Mucosa of gallbladder (tissue), 1 donor: ENCODE measurements at places on chromosomes 7 and 10. TPM values are rescaled to one million over a fixed set of nuclear protein-coding genes. Genes with fewer than 3 reads are reported as not detected.

GRCh38 chr10:63964406-63964805 is 443.2 kb downstream of the REEP3 start:
- DNase-seq, result no peak

DNA sequence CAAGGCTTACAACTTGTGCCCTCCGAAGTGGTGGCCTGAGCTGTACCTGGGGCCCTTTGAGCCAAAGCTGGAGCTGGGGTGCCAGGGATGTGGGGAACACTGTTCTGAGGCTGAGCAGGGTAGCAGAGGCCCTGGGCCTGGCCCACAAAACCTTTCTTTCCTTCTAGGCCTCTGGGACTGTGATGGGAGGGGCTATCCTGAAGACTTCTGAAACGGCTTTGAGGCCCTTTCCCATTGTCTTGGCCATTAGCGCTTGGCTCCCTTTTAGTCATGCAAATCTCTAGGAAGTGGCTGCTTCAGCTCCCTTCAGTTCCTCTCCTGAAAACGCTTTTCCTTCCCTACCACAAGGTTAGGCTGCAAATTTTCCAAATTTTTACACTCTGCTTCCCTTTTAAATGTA is 16.8 kb upstream of the CRYGN start:
- DNase-seq, result no peak

GRCh38 chr7:91263384-91264045 is 718 bp upstream of the FZD1 start:
- no peak for DNase-seq

- no peak for DNase-seq
Observed at GRCh38 chr7:117825132-117825531, 48.1 kb downstream of the CTTNBP2 start.

- DNase-seq, result no peak
Observed at GRCh38 chr10:32943854-32944661, 14.0 kb downstream of the ITGB1 start.

DNA sequence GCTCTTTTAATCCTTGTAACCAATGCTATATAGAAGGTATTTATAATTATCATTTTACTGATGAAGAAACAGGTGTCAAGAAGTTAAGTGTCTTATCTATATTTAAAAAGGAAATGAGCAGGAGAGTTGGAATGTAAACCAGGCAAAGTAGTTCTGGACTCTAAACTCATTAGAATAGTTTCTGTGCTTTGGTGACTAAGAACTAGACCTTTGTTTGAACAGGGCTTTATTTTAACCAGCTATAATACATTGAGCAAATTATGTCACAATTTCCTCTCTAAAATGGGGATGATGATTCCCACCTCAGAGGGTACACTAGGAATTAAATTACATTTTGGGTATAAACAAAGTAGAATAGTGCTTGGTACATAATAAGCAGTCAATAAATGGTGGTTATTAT is 236.0 kb downstream of the MAGI2 start:
- no peak for DNase-seq

DNA sequence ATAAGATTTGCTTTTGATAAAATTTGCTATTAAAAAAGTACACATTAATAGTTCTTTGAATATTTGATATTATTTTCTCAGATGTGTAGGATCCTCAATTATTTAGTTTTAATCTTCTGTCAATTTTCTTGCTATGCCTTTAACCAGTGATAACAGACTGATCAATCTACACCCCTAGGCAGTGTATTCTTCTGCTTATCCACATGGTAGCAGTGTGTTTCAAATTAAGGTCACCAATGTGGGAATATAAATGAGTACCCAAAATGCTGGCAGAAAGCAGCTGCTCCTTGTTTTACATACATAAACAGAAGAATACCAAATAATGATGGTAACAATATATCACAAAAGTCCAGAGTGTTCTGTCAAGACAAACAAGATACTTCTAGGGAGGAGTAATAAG is 87.0 kb downstream of the SKAP2 start:
- DNase-seq, result no peak

MMD2 gene
- not detected for total RNA-seq

- DNase-seq, result no peak
Observed at GRCh38 chr7:36661135-36661840, 63.0 kb downstream of the AOAH start.

GRCh38 chr10:61776615-61777266 is 114.0 kb downstream of the CABCOCO1 start:
- no peak for DNase-seq

SHTN1 gene
- 36.7 TPM for total RNA-seq

DNA sequence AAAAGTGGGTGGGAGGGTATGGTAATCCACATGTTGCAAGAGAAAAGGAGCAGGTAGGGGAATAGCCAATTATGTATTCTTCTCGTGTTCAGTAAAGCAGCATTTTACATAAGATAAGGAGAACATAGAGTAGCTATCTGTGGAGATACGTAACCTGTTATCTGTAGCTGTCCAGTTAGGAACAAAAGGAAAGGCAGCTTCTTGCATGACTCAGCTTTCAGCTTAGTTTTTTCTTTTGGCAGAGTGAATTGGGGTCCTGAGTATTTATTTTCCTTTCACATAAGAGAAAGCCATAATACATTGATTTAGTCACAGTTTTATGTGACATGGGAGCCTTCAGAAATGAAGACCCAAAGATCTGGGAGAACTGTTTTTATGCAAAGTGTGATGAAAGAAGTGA is 116.7 kb upstream of the IMMP2L start:
- no peak for DNase-seq

DNA sequence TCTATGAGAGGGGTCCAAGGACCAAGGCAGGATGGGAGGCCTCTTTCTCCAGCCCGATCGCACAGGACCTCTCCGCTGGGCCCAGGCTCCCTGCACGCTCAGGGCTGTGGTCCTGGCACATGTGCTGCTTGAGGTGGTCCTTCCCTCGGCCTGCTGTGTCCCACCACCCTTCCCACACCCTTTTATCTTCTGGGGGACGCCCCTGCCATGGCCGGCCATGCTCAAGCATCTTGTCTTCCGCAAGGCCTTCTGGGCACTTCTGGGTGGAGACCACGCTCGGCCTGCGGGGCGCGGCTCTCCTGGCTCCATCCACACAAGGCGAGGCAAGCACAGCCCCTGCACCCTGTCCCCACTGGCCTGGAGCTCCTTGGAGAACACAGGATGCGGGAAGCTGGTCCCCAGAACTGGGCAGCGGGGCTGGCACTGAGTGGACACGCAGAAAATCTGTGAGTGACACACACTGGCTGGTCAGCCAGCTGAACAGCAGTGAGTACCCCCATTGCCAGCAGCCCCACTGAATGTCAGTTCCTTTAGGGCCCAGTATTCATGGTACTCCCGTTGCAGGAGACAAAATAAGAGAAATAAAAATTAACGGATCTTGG is 115.9 kb downstream of the TCERG1L start:
- DNase-seq, result no peak

DNA sequence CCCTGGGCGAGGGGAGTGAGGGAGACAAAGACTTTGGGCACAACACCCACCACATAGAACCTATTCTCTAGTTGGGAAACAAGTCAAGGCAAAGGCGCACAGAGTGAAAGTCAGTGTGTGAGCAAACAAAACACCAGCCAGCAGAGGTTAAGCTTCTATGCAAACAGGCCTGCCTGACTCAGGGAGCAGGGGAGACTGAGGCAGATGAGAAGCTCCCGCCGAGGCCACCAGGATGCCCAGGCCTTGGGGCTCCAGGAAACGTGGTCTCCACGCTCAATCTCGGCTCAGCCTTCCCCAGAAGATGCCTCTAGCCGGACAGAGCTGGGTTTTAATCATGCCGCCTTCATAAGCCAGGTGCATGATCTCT is 74.1 kb upstream of the KCNMA1 start:
- DNase-seq, result no peak

WNT16 gene
- 0.17 TPM for total RNA-seq

DNA sequence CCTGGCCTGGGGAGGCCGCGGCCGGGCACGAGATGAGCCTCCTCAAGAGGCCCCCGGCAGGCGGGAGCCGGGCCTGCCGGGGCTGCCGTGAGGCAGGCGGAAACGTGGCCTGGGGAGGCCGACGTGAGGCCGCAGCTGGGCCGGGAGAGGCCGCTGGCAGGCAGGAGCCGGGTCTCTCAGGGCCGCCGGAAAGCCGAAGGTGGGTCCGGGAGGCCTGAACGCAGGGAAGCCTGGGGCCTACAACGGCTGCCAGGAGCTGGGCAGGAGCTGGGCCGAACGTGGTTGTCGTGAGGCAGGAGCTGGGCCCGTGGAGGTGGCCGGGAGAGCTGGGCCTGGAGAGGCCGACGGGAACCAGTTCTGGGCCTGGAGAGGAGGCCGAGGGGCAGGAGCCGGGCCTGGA is 171.9 kb downstream of the TPST1 start:
- DNase-seq, result no peak

HDAC9 gene
- total RNA-seq, result 13.5 TPM

SPAG6 gene
- total RNA-seq, result 0.23 TPM

ASZ1 gene
- total RNA-seq, result not detected

CUBN gene
- total RNA-seq, result 0.92 TPM

DNA sequence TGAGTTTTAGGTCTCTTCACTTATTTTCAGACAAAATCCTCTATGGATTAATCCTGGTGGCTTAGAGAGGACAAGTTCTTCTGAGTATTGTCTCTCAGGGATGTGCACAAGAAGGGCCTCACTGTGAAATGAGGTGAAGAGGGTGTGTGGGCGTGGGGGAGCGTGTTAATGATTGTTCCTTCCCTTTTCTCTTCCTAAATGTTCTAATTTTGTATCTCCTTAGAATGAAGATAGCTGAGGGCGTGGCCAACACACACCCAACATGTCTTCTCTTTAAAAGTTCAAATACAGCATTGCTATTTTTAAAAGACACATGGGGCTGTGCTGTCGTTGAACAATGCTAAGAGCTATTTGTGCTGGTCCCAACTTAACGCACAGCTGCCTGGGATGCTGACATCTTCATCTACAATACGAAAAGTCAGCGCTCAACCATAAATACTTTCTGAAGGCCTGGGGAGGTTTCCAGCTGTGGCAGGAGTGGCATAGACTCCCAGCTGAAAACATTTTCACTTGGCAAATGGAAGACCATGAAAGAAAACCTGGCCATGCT is 135.9 kb downstream of the JCAD start:
- DNase-seq, result no peak

DNA sequence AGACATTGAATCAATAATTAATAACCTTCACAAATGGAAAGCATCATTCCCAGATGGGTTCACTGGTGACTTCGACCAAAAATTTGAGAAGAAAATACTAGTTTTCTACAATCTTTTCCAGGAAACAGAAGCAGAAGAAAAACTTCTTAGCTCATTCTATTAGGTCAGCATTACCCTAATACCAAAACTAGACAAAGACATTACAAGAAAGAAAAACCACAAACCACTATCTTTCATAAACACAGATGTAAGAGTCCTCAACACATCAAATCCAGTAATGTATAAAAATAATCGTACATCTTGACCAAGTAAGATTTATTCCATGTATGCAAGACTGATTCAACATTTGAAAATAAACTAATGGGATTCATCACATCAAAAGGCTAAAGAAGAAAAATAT is 64.0 kb upstream of the CDK1 start:
- no peak for DNase-seq
